ENCODE measurements at places on chromosomes 2 and 18.

DNA sequence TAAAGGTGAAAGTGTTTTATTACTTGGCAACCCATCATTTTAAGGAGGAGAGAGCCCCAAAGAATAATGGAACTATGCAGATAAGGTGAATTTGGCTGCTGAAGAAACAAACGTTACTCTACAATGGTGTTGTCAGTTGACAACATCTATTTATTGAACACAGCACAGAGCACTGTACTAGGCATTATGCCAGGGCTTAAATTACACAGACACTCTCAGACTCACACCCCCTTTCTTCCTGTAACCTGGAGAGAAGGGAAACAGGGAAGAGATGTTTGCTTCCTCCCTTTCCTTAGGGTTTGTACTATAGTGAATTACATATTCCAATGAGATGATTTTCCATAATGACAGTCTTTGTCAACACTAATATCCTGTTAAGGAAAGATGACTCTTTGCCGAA, 94.0 kb upstream of the ATP5MC3 start:
- DNase-seq, result no peak

- DNase-seq, result no peak
These were observed 25.7 kb upstream of the ACAA2 start for GRCh38 chr18:49839012-49839411.

GRCh38 chr2:20456636-20457426, 10.0 kb downstream of the RHOB start:
- DNase-seq, result no peak

DNA sequence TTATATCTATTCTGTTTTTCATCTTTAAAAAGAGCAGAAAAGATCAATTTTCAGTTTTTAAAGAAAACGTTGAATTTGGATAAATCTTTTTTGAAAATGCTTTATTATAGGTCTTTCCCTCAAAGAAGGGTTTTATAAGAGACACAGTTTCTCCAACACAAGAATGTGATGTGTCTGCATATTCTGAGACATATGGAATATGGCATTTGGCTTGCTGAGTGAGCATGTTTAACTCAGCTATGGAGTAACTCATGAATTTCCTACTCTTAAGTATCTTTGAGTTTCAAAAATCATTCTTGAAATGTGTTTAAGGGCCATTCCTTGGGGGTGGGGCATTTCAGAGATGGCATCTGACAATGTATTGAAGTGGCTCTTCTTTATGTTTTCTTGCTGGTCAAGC, 191.5 kb downstream of the CCDC85A start:
- DNase-seq, result no peak

DNA sequence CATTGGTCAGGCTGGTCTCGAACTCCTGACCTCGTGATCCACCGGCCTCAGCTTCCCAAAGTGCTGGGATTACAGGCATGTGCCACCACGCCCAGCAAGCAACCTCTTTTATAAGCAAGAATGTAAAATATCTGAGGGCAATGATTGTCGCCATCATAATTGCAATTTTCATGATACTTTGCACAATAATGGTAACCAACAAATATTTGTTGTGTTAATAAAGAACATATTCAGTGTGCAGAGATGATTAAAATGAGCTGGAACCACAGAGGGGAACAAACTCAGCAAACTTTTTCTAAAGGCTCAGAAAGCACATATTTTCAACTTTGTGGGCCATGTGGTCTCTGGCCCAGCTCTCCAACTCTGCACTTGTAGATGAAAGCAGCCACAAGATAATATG, 115.2 kb upstream of the SIX2 start:
- DNase-seq, result no peak

- no peak for DNase-seq
These were observed 318.9 kb downstream of the NCKAP5 start for GRCh38 chr2:133249362-133249761.
